Mucosa of gallbladder (tissue), 1 donor: ENCODE measurements at places on chromosomes 6 and 20.
A peak's percentile ranks its signal among the peaks of the same experiment; 100 is the strongest.

GRCh38 chr20:25984933-25985332 is 288.3 kb upstream of the ZNF337 start:
- DNase-seq, result peak; percentile 46

DNA sequence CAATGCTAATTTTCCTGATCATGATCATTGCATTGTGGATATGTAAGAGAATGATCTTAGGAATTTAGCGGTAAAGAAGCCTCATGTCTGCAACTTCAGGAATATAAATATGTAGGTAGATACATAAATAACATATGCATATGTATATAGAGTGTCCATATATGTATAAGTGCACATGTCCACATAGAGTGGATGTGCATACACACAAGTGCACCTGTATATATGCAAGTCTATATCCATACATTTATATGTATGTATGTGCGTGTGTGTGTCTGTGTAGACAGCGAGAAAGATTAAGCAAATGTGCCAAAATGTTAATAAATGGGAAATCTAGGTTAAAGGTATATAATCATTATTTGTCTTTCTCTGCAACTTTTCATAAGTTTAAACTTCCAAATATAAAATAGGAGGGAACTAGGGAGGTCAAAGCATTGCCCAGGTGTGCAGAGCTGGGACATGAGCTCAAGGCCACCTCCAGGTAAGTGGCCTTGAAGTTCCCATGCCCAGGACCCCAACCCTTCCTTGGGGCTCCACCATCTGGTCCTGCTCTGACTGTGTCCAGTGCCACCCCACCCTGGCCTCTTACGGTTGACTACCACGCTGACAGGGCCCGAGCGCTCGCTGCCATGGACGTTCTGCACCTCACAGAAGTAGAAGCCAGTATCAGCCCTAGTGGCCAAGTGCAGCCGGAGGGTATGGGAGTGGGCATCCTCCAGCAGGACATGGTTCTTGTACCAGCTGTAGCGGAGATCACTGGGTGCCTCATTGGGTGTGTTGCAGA is 9.6 kb downstream of the SIGLEC1 start:
- no peak for DNase-seq

- DNase-seq, result no peak
Measured at GRCh38 chr20:25088267-25088666, 6.3 kb upstream of the VSX1 start.

DNA sequence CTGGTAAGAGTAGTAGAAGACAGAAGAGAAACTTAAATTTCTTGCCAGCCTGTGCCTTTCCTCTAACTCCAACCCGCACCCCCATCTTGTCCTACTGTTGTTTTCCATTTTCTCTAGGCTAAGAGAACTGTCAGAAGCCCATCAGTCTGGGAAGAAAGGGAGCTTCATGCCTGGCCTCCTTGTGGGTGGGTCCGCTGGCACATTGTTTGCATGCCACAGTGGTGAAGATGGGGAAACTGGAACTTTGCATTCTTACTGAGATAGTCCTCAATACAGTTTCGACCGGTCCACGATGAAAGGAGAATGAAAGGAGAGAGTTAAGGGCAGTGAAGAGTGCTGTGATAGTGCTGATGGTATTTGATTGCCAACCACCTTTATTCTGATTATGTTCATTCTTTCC is 103.1 kb downstream of the TCP11 start:
- no peak for DNase-seq

DNA sequence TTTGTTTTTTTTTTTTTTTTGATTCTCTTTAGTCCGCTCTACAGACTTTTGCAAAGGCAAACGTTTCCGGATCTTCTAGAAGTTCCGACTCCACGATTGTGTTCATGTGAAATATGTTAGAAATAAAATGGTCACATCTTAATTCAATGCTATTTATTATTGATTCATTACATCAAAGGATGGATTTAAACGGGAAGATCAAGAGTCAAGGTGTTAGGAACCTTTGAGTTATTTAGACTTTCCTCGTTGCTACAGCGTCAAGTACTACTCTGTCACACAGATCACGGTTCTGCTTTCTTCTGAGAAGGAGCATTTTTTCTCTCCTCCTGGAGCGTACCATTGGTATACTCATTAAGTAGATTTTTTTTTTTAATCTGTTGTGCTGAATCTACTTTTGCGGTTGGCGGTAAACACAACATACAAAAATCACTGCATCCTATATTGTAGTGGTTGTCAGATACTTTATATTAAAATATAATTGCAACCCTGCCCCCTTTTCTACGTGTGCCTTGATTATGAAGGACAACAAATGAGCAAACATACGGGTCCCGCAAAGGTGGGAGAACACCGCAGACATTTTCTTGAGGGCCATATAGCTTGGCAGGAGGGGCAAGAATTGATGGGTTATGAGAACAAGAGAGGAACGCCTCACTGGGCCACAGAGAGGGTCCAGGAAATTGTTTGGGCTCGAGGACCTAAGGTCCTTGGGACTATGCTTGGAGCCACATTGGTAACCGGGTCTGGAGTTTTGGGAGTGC is 17.5 kb downstream of the HMGN4 start:
- DNase-seq, result no peak

DNA sequence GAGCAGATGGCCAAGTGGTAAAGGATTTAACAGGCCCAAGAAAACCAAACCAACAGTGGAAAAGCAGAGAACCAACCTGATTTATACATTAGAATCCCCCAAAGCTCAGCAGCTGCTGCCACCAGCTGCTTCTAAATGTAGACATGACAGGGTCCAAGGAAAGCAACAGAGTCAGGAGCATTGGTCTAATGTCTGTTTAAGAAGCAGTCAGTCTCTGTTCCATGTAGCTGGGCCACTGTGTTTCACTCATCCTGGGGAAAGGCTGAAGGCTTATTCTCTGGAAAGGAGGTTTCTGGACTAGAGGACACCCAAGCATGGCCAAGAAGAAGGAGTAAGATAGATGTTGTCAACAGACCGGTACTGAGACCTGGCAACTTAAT is 75.4 kb downstream of the TMEM244 start:
- DNase-seq, result no peak

- peak; percentile 48 for DNase-seq
Measured at GRCh38 chr6:35302604-35303241, 5.1 kb downstream of the DEF6 start.

- no peak for DNase-seq
Measured at GRCh38 chr20:53425941-53426340, 167.7 kb downstream of the ZNF217 start.

DNA sequence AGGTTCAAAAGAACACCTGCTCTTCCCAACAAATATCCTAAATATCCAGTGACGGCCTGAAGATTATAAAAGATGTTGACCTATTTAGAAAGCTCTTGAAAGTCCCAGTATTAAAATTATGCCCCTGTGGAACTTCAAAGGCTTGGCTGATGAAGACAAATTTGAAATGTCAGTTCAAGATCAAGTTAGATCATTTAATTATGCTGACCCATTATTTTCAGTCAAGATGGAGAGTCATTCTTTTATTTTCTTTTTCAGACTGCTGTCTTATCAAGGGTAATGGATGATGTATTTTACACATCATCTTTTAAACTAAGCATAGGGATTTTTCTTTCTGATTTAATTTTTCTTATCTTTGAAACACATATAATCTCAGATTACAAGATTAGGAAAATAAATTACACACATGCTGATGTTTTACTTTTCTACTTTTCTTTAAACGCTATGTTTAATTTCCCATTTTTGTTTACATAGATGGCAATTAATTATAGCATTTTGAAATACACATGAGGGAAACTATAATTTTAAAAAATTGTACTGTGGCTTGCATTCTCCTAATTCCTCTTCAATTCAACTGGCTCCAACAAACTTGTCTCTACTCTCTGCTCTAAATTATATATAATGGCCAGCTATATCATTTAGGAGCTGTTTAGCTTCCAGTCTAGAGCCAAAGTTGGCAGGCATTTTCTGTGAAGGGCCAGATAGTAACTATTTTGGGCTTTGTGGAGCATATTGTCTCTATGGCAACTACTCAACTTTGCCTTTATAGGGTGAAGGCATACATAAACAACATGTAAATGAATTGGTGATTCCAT is 123.7 kb downstream of the RCAN2 start:
- no peak for DNase-seq
